Effector memory CD8-positive, alpha-beta T cell (primary cell): ENCODE measurements at places on chromosomes 5 and 9.

GRCh38 chr9:76891874-76892273, 14.0 kb downstream of the PRUNE2 start:
- no peak for DNase-seq

DNA sequence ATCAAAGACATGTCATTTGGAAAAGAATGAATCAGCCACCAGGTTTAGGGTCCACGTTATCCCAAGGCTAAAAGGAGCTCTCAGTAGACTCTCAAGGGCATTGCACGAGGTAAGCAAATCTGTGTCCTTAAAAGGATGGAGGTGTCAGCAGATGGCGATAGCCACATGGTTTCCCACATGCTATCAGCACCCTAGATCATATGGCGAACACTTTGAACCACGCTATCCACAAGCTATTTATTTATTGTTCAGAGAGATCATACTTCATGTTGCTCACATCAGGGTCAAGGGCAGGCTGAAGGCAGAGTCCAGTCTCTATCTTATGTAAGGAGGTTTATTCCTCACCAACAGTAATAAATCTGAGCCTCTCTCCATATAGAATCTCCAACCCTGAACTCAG, 43.7 kb downstream of the CDH6 start:
- DNase-seq, result no peak

DNA sequence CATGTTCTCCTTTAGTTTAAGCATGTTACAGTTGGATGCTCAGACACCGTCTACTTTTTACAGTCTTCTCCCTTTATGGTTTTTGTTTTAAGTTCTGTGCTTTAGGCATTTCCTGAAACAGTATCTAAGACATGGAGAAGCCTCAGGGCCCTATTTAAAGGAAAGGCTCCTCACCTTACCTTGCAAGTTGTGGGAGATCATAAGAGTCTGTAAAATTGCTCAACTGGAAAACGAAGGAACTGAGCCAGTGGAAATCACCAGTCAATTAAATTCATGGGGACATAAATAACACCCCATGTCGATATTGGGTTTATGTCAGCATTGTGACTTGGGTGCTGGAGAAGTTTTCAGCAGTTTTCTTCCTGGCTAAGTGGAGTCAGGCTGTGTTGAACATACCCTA, 239.2 kb downstream of the KIF4B start:
- DNase-seq, result no peak

DNA sequence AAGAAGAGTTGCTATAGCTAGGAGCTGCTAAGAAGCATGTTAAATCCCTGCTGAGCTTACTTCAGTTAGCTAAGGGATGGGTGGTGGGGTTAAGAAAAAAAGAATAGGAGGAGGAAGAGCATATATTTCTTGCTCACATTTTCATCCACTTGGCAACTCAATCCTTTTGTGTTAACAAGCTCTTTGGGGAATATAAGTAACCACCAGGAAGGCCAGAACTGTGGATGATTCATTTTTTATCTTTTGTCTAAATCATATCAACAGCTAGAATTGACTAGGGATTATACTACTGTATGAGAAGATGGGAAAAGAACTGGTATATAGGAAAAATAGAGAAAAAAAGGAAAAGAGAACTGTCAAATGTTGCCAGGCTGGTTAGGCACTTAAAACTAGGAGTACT, 555.3 kb upstream of the ARRDC3 start:
- DNase-seq, result no peak

GRCh38 chr5:176846335-176847140, 36.2 kb downstream of the UNC5A start:
- no peak for DNase-seq

GRCh38 chr5:58767104-58767503, 184.2 kb downstream of the RAB3C start:
- no peak for DNase-seq

DNA sequence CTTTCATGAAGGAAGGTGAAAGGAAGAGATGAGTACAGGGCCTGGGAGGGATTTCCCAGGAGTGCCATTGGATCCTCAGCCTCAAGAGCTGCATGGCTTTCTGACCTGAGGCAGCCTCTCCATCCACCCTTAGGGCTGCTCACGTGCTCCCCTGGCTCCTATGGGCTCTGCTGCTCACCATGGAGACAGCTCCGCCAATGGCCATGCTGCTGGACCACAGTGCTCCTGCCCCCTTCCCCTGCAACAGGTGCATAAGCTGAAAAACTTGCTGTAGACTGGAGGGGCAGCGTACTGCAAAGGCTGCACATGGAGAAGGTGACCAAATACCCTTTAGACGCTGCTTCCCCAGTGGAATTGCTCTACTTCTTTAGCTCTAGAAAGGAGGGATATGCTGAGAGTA, 112.7 kb upstream of the PANK3 start:
- no peak for DNase-seq

DNA sequence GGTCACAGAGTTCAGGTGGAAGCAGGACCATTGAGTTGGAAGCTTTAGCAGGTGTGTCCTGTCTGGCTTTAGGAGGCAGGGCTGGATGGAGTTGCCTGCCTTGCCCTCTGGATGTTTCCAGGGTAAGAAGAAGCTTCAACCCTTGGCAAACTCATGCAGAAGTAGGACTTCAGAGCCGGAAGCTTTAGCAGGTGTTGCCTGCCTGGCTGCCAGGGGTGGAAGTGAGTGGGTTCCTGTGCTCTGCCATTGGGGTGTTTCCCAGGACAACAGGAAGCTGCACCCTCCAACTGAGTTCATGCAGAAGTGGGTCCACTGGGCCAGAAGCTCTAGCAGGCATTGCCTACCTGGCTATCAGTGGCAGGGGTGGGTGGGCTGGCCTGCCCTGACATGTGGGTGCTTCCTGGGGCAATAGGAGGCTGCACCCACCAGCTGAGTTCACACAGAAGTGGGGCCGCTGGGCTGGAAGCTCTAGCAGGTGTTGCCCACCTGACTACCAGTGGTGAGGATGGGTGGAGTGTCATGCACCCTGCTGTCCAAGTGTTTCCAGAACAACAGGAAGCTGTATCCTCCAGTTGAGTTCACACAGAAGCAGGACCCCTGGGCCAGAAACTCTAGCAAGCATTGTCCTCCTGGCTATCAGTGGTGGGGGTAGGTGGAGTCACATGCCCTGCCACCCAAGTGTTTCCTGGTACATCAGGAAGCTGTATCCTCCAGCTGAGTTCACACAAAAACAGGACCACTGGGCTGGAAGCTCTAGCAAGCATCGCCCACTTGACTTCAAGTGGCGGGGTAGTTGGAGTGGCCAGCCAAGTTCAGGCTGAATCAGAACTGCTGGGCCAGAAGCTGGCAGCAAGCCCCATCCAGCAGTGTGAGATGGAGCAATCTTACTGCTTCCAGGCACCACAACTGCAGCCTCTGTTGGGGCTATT, 24.6 kb downstream of the LOX start:
- DNase-seq, result no peak

GRCh38 chr9:90569511-90569910, 73.1 kb downstream of the DIRAS2 start:
- DNase-seq, result no peak

- no peak for DNase-seq
Measured at GRCh38 chr5:147452165-147452811, 57.6 kb downstream of the DPYSL3 start.

DNA sequence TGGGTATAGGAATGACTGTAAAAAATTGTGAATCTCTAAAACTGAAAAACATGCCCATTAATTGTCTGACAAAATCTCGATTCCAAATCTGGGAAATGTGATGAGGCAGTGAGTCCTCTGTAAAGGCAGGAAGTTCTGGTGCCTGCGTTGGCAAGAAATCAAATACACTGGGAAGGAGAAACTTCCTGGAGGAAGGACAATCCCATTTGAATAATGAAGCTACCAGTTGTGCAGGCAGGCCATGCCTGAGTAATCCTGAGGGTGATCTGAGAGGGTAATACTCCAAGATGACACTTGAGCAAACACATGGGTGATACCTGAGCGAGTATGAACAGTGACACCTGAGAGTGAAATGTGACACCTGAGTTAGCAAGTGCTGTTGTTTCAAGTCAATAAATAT, 49.7 kb downstream of the KIF24 start:
- DNase-seq, result no peak

GRCh38 chr5:179302499-179303185, 42.6 kb downstream of the ADAMTS2 start:
- no peak for DNase-seq

DNA sequence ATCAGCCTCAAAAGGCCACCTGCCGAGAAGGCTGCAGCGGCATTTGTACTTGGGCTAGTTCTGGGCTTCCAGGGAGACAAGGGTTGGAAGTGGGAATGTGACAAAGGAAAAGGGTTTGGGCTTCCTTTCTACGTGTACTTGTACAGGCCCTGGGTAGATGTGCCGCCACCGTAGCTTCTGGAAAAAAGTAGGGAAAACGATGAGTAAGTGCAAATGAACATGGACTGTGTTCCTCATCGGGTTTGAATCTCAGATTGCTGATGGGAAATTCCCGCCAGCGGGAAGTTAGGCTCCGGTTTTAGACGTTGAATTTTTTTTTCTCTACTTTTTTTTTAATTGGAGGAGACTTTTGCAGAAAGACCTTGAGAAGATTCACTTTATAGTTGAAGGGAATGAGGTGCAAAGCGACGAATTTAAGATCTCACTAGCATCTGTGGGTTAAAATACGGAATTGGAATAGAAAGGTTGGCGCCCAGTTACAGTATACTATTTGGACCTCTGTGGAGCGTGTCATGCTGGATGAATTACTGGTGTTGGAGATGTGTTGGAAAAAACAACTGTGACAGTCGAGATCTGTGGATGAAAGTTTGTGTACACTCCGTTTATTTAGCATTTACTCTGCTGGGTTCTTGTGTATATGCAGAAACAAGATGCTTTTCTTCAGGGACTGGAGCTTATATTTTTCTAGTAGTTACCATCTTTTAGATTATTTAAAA, 1.2 kb downstream of the G3BP1 start:
- DNase-seq, result no peak

DNA sequence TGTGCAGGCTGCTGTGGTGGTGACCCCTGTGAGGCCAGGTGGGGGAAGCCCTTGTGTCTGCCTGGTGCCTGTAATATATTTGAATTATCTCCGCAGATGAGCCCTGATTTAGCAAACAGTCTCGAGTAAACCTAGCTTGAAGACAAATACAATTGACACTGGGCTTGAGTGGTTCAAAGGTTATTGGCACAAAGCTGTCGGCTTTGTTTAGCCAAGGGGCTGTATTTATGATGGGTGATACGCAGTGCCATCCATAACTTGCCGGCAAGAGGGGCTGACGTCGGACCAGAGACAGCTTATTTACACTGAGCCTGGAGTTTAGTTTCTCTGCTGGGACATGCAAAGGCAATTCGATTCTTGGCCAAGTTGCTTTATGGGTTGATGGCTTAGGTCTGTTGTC, 20.0 kb upstream of the PITX1 start:
- no peak for DNase-seq

- no peak for DNase-seq
Measured at GRCh38 chr5:139137697-139138096, 60.5 kb downstream of the SIL1 start.

- DNase-seq, result no peak
Measured at GRCh38 chr5:127599320-127599719, 49.6 kb upstream of the CTXN3 start.

DNA sequence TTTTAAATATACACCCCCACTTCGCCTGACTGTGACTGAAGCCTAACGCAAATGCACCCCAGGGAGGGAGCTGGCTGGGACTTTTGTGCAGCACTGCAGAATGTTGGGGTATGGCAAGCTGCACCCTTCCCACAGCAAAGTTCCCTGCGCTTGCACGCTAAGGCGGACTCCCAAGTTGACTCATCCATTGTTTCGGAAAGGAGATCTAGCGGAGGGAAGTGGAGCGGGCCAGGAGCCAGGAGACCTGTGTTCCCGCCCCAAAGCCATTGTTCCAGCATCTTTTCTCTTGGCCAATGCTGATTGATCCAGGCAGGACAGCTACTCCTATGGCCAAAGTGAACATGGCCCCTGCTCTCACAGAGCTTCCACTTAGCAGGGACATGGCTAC, 202.9 kb downstream of the AOPEP start:
- DNase-seq, result no peak

DNA sequence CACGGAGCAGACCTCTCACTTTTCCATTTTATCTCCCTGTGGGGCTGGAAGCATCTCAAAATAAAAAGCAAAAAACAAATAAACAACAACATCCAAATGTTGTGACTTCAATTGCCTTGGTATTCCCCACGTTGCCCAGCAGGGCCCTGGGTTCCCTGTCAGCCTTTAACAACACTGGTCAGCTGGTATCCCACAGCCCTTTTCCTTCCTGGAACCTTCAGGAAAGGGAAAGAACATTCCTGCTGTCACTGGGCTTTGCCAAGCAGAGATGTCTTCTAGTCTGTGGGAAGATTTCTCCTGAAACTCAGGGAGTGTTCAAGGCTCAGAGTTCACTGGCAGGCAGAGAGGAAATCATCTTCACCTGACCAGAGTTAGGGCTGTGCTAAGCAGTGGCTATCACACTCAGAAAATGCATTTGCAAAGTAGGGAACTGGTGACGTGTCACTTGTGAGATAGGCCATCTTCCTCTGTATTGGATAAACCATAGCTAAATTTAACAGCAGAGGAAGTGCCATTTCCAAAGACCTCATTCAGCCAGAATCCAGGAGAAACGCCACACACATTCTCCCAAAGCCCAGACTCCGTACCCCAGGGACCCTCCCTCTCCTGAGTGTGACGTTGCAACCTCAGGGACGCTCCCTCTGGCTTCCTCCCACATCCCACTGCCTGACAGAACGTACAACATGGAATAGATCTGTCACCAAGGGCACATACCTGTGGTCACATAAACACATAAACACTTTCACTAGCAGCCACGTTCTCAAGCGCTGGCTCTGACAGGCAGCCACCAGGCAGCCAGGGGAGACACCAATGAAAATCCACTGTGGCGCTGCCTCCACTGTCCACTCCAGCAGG, 274.0 kb upstream of the DAPK1 start:
- DNase-seq, result no peak

DNA sequence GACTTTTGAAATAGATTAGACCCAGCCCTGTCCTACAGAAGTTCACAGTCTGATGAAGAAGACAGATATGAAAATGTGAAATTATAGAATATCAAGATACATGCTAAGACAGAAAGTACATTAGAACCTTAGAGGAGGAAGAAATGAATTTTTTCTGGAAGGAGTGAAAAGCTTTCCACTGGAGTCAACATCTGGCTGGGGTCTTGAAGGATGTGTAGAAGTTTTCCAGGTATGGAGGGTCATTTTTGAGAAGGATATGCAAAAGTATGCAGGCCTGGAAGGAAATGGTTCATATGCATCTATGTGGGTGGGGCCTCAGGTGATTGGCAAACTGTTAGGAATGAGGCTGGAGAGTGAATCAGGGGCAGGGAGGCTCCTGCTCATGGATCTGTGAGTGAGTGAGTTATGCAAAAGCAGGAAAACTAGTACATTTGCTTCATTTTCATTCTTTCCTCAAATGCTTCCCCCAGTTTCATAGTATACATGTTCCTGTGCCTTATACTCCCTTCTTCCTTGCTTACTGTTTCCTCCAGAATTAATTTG, 142.3 kb downstream of the GRIA1 start:
- DNase-seq, result no peak

GRCh38 chr5:156254196-156254595, 72.8 kb upstream of the SGCD start:
- no peak for DNase-seq
